ENCODE measurements at places on chromosomes 1 and 21. TPM values are rescaled to one million over a fixed set of nuclear protein-coding genes. Genes with fewer than 3 reads are reported as not detected.

DNA sequence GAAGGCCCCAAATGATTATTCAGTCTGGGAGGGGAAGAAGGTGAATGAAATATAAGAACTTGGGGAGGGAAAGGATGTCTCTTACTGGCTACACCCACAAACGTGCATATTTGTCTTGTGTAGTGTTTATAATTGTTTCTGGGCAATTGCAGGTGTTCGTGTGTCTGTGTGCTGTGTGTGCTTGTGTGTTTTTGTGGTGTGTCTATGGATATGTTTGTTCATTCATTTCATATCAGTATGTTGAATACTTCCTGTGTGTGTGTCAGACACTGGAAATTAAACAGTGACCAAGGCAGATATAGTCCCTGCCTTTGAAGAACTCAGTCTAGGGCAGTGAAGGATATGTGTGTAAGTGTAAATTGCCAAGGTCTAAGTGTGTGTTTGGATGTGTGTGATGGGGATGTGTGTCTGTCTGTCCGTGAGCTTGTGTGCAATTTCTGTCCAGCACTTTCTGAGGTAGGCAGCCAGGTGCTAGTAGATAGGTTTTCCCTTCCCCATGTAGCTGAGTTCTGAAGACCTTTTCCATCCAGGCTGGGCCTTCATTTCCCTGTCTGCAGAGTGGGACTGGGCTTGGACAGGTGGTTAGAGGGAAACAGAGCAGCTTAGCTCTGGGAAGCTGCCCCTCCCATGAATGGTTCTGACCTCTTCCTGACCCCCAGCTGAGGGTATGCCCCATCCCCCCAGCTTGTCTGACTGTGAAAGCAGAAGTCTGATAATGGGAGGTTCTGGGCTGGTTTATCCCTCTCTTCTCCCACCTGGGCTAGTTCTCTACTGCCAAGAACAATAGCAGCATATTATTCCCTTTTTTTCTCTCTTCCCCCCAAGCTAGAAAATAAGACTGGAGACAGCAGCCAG is 3.8 kb downstream of the AGO1 start:
- H3K36me3 ChIP-seq = peaks cover 14% of the 10 kb centered on the region
- H3K4me3 ChIP-seq = peak overlapping the region; percentile 70
- H3K4me1 ChIP-seq = peaks cover 35% of the 10 kb centered on the region
- peak overlapping the region; percentile 44 for H3K27ac ChIP-seq
- no peak for DNase-seq
- H3K27me3 ChIP-seq = no peaks in the 10 kb centered on the region

- H3K36me3 ChIP-seq = no peaks in the 10 kb centered on the region
- H3K27me3 ChIP-seq = no peaks in the 10 kb centered on the region
- H3K27ac ChIP-seq = no peak overlapping the region
- peaks cover 10% of the 10 kb centered on the region for H3K4me1 ChIP-seq
- DNase-seq = no peak
- no peak overlapping the region for H3K4me3 ChIP-seq
These were observed 24.9 kb upstream of the MAN1A2 start for GRCh38 chr1:117342397-117342796.

- H3K27me3 ChIP-seq = peaks cover 19% of the 10 kb centered on the region
- H3K36me3 ChIP-seq = no peaks in the 10 kb centered on the region
- DNase-seq = no peak
- H3K4me1 ChIP-seq = peaks cover 22% of the 10 kb centered on the region
These were observed 353.7 kb upstream of the ESRRG start for GRCh38 chr1:217076902-217077301.

The NECTIN4 gene
- 193 TPM for total RNA-seq

The SPRR3 gene
- 155 TPM for total RNA-seq

The ETV3L gene
- not detected for total RNA-seq

The CBR3 gene
- 1.6 TPM for total RNA-seq

The SMIM1 gene
- total RNA-seq = 10.8 TPM

The GJC2 gene
- 1.3 TPM for total RNA-seq
